ENCODE measurements at places on chromosomes 6 and 20.
A peak's percentile ranks its signal among the peaks of the same experiment; 100 is the strongest.

- peak; percentile 40 for DNase-seq
Measured at GRCh38 chr6:88982720-88983119, 19.3 kb upstream of the RNGTT start.

GRCh38 chr6:3965071-3965718 lies 113.7 kb downstream of the FAM217A start:
- DNase-seq: no peak

DNA sequence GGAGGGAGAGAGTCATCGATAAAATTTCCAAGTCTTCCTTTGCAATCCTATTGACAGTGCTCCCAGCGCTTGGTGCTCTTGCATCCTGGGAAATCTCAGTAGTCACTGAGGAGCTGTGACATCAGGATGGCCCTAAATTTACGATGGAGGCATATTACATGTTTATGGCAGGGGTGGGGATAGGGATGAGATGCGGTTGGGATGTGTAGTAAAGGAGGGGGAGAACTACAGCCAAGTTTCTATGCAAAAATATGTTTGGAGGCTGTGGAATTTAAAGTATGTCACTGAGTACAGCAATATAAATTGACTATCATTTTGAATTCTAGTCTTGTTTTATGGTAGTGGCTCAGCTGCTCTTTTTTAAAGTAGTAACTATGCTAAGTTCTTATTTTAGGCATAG lies 544.9 kb downstream of the PKHD1 start:
- DNase-seq: no peak

GRCh38 chr20:10060226-10060625 lies 25.4 kb downstream of the ANKEF1 start:
- no peak for DNase-seq

GRCh38 chr6:15442467-15442866 lies 196.6 kb downstream of the JARID2 start:
- DNase-seq: no peak

- DNase-seq: no peak
Measured at GRCh38 chr6:33722103-33722623, 10.7 kb upstream of the UQCC2 start.

- no peak for DNase-seq
Measured at GRCh38 chr6:56243518-56244070, 3.8 kb downstream of the COL21A1 start.

GRCh38 chr20:63617092-63617875 lies 9.6 kb downstream of the GMEB2 start:
- no peak for DNase-seq

DNA sequence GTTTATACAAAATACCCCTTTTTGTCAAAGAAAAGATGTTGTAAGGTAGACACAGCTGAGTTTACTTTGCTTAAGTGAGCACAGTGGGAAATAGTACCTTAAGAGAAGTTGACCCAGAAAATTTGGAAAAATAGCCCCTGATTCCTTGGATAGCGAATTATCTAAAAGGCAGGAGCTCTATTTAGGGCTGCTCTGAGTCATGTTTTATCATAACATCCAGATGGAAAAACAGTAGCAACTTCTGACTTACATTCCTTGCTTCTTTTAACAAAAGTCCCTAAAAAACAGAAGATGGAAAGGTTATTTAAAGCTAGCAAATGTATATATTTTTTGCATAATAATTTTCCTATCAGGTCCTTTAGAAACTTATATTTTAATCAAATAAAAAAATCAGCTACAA lies 59.0 kb downstream of the THEMIS start:
- no peak for DNase-seq

DNA sequence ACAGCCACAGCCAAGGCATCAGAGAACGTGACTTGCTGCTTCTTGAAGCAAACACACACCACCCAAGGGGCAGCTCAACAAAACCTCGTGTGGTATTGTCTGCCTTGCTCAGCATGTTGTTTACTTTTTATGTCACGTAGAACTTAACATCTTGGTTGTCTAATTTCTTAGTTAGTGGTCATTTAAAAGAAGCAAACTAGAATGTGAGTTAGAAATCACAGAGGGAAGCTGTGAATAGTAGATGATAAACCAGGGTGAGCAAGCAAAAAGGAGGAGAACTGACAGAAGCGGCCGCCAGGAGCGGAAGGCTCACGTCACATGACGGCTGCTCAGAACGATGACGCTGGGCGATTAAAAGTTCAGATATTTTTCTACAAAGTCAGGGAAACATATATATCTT lies 51.5 kb upstream of the KIF25 start:
- no peak for DNase-seq
